Stimulated activated CD4-positive, alpha-beta T cell treated with anti-CD3 and anti-CD28 coated beads, Interleukin-2, amount 100 ng/mL, for 48 hours (primary cell): ENCODE measurements at places on chromosomes 1 and 21.

DNA sequence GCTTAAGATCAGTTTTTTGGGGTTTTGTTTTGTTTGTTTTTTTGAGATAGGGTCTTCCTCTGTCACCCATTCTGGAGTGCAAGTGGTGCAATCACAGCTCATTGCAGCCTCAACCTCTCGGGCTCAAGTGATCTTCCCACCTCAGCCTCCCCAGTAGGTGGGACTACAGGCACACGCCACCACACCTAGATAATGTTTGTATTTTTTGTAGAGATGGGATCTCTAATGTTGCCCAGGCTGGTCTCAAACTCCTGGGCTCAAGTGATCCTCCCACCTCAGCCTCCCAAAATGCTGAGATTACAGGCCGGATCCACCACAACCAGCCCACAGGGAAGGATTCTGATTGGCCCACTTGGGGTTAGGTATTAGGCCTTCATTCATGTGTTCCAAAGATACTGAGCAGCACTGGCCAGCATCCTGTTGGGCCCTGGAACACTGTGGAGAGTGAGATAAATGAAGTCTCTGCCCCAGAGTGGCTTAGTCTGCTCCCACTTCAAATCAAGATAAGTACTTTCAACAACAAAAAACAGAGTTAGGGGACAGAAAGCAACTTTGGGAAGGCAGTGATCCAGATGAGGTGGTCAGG lies 54.7 kb downstream of the PTP4A2 start:
- no peak for DNase-seq

GRCh38 chr1:51750729-51751128 lies 127.8 kb downstream of the NRDC start:
- DNase-seq, result no peak

- DNase-seq, result no peak
These were observed 59.3 kb downstream of the FH start for GRCh38 chr1:241460098-241460873.

- no peak for DNase-seq
These were observed 25.3 kb downstream of the FTCD start for GRCh38 chr21:46129846-46130651.

DNA sequence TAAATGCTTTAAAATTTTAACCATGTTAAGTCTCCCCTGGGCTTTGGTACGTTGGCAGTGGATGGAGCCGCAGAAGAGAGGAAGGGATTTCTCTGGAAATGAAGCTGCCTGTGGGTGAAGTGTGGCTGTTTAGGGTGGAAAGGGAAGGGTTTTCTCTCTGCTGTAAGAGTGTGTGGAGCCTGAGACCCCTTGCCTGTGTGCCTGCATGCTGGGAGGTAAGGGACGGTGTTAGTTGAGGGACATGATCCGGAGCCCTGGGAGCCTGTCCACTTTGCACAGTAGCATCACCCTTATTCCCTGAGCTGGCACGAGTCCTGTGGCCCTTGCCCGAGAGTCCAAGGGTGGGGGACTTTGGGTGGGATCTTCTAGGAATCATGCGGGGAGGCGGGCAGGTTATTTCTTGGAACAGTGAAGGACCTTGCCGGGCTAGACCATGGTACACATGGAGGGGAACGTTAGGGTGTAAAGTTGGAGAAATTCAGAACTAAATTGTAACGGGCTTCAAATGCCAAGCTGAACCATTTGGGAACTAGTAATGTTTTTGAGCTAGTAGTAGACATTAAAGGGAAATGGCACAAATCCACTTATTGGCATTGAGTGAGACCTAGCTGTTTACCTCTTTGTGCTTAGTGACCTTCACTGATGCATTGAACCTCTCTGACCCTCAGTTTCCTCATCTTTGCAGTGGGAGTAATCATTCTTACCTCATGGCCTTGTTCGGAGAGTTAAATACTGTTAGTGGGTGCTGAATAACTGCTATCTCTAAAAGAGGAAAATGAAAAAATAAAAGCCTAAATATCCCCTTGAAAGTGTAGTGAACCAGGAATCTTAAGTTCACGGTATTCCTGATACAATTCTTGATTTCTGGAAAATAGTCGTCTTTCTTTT lies 3.5 kb downstream of the GALNT2 start:
- no peak for DNase-seq

DNA sequence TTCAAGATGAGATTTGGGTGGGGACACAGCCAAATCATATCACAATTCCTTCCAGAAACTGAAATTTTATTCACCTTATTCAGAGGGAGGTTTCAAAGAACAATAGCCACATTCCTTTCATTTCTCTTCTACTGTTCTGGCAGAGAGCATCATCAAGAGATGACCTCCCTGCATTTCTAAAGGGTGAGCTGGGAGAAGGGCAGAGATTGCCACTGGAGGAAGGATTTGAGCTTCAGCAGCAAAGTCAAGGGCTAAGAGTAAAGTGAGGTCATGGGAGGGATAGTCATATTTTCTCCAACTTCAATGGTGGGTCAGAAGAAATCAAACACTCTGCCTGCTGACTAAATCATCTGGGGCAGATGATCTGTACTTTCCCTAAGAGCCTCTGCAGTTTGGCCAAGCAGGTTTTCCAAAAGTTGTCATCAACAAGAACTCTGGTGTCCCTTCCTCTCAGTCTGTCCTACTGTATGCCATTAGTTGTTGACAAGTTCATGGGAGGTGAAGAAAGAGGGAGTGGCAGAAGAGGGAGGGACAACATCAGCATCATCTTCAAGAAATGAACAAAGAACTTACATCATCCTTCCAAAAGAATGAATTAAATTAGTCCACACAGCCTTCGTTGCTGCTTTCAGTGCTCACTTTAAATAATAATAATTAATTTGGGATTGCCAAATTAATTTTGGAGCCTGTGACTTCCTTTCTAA lies 298.3 kb downstream of the ASTN1 start:
- no peak for DNase-seq
